RPMI8226 (cell line): ENCODE measurements at places on chromosomes 2 and 18.

GRCh38 chr18:76467371-76468190, 27.5 kb downstream of the ZNF516 start:
- no peak for DNase-seq

DNA sequence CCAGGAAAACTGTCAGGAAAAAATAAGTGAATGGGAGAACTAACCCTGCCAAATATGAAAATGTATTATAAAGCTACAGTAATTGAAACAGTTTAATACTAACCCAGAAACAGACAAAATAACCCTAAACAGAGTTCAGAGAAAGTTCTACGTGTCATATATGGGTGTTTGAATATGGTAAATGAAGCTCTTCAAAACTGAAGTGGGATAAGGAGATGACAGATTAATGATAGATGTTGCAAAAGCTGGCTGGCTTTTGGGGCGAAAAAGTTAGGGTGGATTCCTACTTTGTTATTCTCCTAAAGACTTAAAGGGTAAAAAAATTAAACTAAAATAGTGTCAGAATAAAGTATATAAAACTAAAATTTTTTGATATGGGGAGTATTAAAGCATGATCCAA, 101.8 kb upstream of the ARL5A start:
- no peak for DNase-seq

DNA sequence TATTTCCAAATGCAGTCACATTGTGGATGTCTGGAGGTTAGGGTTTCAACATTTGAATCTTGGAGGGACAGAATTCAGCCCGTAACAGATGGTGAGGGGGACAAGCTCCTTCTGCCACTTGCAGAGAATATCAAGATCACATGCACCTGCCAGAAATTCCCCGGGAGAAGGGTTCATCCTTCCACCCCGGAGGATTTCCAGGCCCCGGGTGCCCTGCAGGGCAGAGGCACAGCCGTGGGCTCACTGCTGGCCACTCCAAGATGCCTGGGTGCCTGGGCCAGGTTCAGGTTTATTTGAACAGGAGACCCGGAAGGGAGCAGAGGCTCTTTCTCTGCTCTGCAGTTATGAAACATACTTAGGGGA, 38.2 kb upstream of the MGAT4A start:
- no peak for DNase-seq

DNA sequence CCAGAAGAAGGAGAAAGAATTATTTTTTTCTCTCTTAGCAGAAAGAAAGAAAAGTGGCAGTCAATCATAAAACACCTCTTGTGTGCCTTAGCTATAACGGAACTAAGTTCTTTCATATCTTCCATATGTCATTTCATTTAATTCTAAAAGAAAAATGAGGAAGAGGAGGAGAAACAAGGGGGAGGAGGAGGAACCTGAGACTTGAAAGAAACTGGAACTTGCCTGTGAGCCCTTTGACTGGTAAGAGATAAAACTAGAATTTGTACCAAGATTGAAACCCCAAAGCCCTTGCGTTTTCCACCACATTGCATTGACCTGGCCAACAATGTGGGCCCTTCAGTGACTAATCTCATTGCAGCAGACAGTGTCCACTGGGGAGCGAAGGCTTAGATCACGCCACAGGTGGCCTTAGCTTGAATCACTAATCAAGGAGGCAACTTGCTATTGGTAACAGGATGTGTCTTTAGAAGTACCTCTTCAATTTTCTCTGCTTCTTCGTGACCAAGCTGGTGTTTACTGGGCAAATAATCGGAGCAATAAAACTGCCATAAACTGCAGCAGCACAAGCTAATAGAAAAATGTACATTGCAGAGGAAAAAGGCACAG, 307.9 kb downstream of the CLIP4 start:
- no peak for DNase-seq

GRCh38 chr2:111676291-111676822, 207.6 kb downstream of the ANAPC1 start:
- DNase-seq: no peak

DNA sequence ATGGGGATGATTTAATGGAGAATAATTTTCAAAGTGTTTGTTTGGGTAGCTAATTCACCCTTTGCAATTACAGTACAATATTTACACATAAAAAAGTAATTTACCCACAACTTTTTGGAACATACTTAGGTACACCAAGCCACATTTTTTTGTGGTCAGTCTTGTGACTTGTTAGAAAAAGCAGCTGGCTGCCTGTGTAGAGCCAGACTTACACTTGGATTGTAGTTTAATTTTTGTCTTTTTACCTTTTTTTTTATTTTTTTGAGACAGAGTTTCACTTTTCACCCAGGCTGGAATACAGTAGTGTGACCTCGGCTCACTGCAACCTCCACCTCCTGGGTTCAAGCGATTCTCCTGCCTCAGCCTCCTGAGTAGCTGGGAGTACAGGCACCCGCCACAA, 45.4 kb downstream of the RALBP1 start:
- no peak for DNase-seq
